ENCODE measurements at places on chromosomes 3 and 15. TPM values are rescaled to one million over a fixed set of nuclear protein-coding genes. Genes with fewer than 3 reads are reported as not detected.

The HIGD1A gene
- 138 TPM for total RNA-seq

The DTWD1 gene
- 34.3 TPM for total RNA-seq

The C3orf85 gene
- total RNA-seq: not detected

The CCR8 gene
- total RNA-seq: not detected

The EPHA6 gene
- not detected for total RNA-seq

The ACKR4 gene
- total RNA-seq: 0.20 TPM

The GTF2E1 gene
- 40.3 TPM for total RNA-seq

The ADAMTS7 gene
- total RNA-seq: 0.25 TPM

The CAMP gene
- not detected for total RNA-seq

DNA sequence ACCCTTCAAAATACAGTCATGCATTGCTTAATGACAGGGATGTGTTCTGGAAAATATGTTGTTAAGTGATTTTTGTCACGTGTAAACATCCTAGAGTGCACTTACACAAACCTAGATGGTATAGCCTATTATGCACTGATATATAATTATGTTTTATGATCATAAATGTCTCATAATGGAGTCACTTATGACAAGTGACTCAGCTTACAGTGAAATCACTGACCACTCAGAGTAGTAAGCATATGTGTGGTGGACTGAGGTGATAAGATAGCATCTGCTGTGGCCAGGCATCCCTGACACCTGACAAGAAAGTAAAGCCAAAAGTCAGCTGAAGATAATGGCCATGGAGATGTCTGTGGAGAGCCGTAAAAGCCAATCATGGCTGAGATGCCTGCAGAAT is 5.4 kb downstream of the ACAD11 start:
- DNase-seq: no peak

DNA sequence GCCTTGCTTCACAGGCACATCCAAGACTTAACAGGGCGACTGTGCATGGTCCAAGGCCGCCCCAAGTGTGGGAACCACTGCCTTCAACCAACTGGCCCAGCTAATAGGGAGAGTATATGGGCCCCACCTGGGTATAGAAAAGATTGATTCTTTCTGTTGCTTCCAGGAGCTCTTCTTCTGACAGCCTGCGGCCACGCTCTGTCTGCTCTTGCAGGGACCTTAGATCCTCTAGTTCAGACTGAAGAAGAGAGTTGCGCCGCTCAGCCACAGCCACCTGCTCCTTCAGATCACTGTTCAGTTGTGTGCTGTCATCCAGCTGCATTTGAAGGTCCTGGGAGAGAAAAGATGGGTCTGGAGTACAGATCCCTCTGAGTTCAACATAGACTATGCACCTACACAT is 102.2 kb downstream of the HHLA2 start:
- no peak for DNase-seq

DNA sequence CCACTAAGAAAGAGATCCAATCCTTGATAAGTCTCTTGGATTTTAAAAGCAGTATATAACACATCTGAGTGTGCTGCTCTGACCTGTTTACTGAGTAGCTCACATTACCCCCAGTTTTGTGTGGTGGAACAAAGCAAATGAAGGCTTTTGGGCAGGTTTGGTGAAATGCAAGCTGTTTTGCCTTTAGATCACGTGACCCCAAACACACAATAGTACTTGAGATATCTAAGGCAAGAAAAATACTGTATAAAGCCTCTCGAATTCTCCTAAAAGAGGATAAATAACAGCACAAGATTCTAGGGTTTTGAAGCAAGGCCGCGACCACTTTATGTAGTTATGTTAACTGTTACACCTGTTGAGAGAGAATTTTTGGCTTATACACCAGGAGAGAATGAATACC is 49.3 kb upstream of the TRIM42 start:
- no peak for DNase-seq

DNA sequence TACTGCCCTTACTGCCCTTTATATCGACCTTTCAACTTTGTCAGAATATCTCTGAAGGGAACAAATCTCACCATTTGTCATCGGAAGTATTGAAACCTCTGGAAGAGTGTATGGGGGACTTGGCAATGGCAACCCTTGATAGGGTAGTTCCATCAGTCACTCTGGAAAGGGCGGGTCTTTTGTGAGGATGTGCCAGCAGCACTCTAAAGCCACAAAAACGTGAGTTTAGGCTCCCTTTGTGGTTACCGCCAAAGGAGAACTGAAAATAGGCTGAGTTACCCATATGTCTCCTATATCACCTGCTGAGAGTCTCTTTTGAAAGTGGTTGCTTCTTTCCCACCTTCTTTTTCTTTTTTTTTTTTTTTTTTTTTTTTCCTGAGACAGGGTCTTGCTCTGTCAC is 296.8 kb upstream of the CHRM5 start:
- DNase-seq: no peak

DNA sequence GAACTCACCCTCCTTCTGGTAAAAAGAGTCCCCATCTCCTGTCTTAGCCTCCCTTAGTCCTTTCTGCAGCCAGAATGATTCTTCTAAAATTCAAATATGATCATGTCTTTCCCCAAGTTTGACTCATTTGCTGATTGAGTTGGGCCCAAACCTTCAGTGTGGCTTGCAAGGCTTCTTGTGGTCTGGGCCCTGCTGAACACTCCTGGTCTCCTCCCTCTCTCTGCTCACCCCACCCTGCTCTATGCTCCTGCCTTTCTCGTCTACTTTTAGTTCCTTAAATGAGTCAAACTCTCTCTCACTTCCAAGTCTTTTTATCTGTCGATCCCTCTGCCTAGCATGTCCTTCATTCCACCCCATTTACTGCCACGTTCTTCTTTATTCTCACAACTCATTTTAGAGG is 72.6 kb downstream of the CCR1 start:
- DNase-seq: no peak

GRCh38 chr15:31585240-31585639 is 258.6 kb downstream of the KLF13 start:
- DNase-seq: no peak

GRCh38 chr15:84844964-84845363 is 27.8 kb downstream of the ALPK3 start:
- no peak for DNase-seq

DNA sequence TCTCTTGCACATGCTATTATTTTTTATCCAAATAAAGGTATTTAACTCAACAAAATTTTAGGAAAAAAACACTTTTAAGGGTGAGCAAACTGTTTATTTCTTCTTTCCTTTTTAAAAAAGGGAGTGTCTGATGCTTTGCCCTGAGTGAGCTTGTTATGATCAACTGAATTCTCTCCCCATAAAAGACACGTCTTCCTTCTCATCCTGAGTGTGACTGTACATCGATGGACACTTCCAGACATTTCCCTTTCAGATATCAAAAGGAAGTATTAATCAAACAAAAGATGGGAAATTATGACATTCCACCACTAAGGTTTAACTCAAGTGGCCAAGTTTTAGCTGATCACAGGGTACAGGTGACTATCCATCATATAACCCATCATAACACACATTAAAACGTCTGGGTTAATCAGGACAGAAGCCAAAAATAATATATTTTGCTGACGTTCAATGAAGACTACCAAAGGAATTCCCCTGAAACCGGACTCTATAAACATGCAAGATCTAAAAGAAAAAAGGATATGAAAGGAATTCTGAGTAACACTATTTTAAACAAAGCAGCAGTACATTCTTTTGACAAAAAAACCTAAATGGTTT is 354.8 kb downstream of the MECOM start:
- peak; percentile 12 for DNase-seq

- DNase-seq: no peak
These were observed 96.4 kb downstream of the ANO10 start for GRCh38 chr3:43525386-43525785.

- no peak for DNase-seq
These were observed 302.9 kb upstream of the LRRFIP2 start for GRCh38 chr3:37477275-37477674.

GRCh38 chr15:100721758-100722550 is 119.6 kb downstream of the ASB7 start:
- peak; percentile 100 for DNase-seq

- DNase-seq: peak; percentile 4
These were observed 273.3 kb upstream of the ICE2 start for GRCh38 chr15:60751985-60752952.

DNA sequence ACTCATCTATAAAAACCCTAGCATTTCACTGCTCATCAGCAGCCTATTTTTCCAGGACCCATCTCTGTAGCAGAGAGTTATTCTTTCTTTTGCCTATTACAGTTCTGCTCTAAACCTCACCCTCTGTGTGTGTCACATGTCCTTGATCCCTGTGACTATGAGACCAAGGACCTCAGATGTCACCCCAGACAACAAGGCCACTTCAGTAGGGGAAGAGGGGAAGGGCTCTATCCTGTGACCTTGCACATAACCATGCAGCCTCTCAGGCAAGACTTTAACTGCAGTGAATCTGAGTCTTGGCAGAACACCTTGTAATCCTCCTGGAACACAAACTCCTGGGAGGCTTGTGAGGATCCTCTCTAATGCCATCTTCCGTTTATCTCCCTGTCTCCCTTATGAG is 4.4 kb upstream of the ZNF589 start:
- no peak for DNase-seq

DNA sequence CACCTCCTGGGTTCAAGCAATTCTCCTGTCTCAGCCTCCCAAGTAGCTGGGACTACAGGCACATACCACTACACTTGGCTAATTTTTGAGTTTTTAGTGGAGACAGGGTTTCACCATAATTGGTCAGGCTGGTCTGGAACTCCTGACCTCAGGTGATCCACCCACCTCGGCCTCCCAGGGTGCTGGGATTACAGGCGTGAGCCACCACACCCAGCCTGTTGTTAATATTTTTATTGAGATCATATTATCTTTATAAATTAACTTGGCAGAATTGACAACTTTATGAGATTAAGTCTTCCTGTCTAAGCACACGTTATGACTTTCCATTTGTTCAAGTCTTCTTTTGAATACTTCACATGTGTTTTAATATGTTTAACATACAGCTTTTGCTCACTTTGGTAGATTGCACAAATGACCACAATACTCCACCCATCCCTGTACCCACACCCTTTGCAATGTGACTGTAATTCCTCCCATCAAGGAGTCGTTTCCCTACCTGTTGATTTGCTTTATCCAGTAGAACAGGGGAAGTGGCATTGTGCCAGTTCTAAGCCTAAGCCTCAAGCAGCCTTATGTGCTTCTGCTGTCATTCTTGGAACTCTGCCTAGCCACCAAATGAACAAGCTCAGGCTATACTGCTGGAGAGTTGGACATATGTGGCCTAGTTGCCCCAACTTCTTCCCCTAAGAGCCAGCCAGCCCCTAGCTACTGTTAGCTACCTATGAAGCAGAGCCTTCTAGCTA is 8.2 kb downstream of the XYLB start:
- DNase-seq: peak; percentile 76

GRCh38 chr3:155664925-155665695 is 79.8 kb downstream of the PLCH1 start:
- DNase-seq: peak; percentile 83

- DNase-seq: no peak
These were observed 41.9 kb downstream of the CACNA1D start for GRCh38 chr3:53536282-53536681.

DNA sequence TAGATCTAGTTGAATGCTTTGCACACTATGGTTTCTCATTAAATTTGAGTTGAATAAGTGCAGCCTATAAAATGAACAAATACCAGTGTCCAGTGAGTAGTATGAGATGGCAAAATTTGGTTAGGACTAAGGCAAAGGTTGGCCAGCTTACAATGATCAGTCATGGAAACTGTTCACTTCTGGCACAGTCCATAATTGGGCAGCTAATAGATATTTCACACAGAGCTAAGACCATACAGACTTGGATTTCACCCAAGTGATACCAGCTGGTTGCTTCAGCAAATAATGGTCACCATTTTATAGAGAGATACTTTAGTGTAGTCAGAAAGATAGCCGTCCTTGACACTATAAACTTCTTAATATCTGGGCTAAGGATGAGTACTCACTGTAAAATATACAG is 15.7 kb downstream of the GAP43 start:
- DNase-seq: no peak

- DNase-seq: no peak
These were observed 134.0 kb downstream of the FHIT start for GRCh38 chr3:61117045-61117898.

GRCh38 chr15:96268442-96269204 is 61.9 kb upstream of the NR2F2 start:
- peak; percentile 77 for DNase-seq

- peak; percentile 35 for DNase-seq
These were observed 14.3 kb downstream of the BHLHE40 start for GRCh38 chr3:4993276-4994143.

- peak; percentile 44 for DNase-seq
These were observed 57.4 kb upstream of the PHLDB2 start for GRCh38 chr3:111801693-111802092.

- DNase-seq: peak; percentile 99
These were observed 77.0 kb downstream of the ITGA11 start for GRCh38 chr15:68354923-68355322.

DNA sequence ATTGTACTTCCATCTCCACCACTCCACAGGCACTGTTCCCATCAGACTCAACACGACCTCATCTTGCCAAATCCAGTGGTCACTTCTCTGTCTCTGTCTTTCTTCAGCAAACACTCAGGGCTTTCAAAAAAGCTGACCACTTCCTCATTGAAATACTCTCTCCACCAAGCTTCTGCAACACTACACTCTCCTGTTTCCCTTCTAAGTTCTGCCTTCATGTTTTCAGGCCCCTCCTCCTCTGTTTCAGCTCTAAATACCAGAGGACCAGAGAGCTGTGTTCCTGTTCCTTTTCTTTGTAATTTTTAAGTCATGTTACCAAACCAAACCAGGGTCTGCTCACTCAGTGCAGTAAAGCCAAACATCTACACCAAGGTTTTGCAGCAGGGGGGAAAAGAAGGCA is 33.8 kb upstream of the ACP3 start:
- no peak for DNase-seq

- DNase-seq: no peak
These were observed 2.4 kb downstream of the PSMA4 start for GRCh38 chr15:78542647-78543046.

GRCh38 chr3:107753494-107753893 is 230.7 kb downstream of the BBX start:
- DNase-seq: peak; percentile 47

DNA sequence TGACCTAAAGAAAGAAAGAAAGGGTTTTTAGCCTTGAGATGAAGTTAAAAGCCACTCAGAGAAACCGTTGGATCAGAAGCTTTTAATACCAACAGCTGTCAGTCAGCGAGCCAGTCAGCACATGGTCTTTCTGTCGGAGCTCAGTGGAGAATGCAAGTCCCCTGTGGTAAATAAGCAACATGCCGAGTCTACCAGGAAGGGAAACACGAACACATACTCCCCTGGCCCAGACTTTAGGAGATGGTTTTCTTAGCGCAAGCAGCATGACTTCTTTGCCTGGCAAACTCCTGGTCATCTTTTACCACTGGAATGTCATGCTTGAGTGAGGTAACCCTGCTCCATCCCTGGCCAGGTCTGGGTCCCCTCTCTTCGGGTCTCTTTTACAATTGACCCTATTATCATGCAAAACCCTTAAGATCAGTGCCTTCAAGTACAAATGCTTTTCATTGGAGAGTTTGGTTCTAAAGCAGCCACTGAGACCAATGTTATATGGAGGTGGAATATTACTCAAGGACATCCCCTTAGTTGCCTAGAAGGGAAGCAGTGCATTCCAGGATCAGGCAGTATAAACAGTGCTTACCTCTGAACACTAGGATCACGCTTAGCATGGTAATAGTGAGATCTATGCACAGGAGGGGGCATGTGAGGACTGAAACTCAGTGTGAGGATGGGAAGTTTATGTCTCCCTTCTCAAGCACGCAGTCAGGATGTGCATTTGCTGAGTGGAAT is 28.2 kb downstream of the SLCO3A1 start:
- DNase-seq: peak; percentile 5
